ENCODE measurements at places on chromosomes 16 and 17.

DNA sequence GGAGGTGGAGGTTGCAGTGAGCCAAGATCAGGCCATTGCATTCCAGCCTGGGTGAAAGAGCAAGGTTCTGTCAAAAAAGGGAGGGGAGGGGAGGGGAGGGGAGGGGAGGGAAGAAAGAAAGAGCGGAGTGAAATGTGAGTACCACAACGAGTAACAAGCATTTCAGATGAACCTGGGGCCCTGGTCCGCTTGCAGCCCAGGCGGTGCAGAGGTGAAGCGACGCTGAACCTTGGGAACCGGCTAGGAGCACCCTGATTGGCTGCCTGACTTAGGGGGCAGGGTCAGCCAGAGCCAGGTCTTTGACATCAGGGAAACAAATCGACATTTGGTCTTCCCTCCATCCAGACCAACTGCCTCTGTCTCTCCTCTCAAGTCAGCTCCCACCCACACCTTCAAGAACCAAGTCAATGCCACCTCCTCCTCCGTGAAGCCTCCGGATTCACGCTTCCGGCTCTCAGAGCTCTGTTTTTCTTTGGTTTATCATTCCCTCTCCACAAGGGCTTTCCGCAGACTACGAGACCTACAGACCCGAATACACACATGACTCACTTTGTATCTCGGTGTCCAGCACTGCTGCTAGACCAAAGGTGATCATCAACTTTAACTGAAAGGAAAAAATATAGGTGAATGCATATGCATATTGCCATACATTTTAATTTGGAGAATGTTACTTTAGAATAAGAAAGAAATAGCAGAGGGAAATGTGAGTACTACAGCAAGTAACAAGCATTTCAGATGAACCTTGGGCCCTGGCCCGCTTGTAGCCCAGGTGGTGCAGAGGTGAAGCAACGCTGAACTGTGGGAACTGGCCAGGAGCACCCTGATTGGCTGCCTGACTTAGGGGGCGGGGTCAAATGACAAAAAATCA lies 19.3 kb downstream of the OR1F1 start:
- DNase-seq = no peak

DNA sequence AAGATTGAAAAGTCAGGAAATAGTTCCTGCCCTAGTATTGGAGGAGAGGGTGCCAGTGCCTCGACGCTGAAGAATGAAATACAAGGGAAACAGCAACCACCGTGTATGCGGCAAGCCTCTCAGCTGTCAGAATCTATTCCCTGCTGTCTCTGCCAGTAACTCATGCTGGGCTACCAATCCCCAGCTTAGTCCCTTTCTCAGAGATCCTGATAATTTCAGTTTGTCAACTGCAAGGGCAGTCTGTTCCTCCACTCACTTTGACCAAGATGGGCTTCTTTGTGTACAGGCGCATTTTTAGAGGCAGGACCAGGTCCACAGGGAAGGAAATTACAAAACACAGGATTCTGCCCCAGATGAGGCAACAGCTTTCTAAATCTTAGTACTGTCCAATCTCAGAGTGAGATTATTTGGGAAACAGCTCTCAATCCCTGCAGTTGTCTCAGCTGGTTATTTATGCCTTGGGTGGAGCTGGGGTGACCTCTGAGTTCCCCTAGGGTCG lies 1.3 kb downstream of the NQO1 start:
- no peak for DNase-seq

- DNase-seq = peak; percentile 82
Observed at GRCh38 chr17:4944554-4945175, 3.7 kb downstream of the PFN1 start.

GRCh38 chr17:44221084-44221861 lies 1.8 kb upstream of the UBTF start:
- DNase-seq = peak; percentile 81

- DNase-seq = no peak
Observed at GRCh38 chr17:75771334-75772281, 6.6 kb upstream of the GALK1 start.

- no peak for DNase-seq
Observed at GRCh38 chr17:30172560-30172959, 55.9 kb downstream of the NSRP1 start.

GRCh38 chr17:3037259-3037658 lies 26.1 kb downstream of the OR1D5 start:
- peak; percentile 12 for DNase-seq

GRCh38 chr16:4703906-4704305 lies 10.5 kb downstream of the NUDT16L1 start:
- DNase-seq = no peak

DNA sequence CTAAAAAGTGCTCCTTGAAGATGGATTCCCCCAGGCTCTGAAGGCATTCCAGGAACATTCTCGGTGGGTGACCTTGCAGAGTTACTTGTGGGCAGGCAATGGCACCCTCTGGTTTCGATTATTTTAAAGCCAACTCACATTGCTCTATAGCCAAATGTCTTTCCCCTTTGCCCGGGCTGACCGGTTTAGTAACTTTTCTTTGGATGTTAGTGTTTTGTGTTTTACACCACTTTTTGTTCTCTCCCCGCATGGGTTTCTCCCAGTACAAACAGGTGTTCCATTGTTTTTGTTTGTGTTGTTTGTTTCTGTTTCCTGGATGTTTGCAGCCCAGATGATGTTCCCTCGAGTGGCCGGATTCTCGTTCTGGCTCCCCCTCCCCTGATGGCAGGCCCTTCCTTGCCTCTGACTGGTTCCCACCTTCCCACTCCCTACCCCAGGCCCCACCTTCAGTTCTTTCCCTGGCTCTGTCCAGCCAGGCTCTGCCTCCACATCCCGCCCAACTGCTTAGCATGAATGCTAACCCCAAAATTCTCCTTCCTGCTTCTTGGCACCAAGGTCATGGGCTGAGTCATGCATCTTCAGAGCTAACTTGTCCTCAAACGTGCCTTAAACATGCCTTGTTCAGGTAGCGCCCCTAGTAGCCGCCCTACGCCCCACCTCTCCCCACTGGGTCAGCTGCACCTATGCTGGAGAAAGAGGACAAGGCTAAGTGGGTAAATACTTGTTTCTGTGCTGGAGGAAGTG lies 40.6 kb downstream of the ELAC2 start:
- DNase-seq = no peak

GRCh38 chr17:30483159-30483558 lies 6.0 kb downstream of the GOSR1 start:
- no peak for DNase-seq

GRCh38 chr17:61005358-61005757 lies 327.7 kb downstream of the BCAS3 start:
- DNase-seq = no peak

DNA sequence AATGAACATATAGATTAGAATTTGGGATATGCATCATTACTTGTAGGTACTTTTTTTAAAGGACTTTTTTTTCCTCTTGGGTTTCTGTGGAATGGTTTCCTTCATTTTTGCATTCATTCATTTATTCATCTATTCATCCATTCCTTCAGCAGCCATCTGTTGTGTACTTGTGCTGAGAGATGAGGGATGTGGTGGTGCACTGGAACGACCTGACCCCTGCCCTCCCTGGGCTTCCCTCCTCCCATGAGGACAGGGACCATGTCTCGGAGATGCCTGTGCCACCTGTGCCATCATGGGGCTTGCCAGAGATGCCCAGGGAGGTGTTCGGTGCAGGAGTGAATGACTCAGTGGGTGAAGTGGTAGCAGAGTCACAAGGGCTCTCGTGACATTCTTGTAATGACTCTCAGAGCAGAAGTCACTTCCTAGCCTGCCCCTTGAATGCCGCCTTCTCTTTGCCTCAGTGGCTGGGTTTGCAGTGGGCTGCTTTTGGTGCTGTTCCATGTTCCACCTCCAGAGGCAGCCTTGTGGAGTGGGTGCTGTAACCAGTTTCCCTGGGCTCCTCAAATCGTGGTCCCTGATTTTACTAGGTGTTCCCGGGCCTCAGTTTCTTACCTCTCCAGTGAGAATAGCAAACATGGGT lies 43.9 kb downstream of the CLEC16A start:
- peak; percentile 86 for DNase-seq

DNA sequence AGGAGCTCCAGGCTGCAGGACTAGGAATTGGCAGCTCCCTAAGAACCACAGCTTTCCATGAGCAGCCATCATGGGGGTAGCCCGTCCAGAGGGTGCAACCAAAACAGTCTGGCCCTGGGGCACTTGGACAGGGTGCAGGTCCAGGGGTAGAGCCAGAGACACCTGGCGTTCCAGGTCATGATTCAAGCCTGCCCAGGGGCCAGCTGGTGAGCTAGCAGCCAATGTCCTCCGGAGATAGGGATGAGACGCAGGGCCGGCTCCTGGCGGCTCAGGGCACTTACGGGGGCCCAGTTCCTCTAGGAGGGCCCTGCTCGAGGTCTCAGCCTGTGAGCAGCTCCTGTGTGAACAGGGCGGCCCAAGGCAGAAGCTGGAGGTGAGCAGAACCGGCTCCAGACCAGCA lies 22.1 kb downstream of the PIEZO1 start:
- no peak for DNase-seq

GRCh38 chr17:6126768-6127167 lies 56.6 kb downstream of the WSCD1 start:
- no peak for DNase-seq

GRCh38 chr16:12901597-12902461 lies at the start of gene SHISA9:
SHISA9 (plus strand) TSS chr16:12901598.
- DNase-seq = no peak

GRCh38 chr17:52150935-52151334 lies 7.6 kb downstream of the CA10 start:
- DNase-seq = no peak

DNA sequence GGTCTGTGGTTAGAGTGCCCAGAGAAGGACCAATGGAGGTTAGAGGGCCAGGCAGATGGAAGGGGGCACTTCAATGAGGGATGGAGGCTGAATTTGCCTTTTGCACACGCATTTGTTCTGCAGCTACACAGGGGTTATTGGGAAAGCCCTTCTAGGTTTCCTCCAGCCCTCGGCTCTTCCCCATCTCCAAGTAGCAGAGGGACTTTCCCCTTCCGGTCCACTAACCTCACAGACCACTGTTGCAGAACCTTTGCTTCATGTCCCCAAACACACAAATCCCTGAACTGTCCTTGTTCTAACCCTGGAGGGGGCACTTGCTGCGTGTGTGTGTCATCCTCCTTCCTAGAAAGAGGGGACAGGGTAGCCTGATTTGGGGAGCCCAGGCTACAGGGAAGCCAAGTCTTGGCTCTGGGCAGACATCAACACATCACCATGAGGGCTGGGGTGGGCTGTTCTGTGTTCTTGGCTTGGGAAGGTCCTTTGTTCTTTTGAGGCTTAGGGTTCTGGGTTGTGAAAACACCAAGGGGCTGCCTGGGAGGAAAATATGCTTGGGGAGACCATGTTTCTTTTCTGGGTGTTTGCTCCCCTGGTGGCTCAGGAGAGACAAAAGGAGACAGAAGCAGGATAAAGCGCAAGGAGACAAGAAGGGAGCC lies 7.3 kb upstream of the NR1D1 start:
- peak; percentile 67 for DNase-seq

DNA sequence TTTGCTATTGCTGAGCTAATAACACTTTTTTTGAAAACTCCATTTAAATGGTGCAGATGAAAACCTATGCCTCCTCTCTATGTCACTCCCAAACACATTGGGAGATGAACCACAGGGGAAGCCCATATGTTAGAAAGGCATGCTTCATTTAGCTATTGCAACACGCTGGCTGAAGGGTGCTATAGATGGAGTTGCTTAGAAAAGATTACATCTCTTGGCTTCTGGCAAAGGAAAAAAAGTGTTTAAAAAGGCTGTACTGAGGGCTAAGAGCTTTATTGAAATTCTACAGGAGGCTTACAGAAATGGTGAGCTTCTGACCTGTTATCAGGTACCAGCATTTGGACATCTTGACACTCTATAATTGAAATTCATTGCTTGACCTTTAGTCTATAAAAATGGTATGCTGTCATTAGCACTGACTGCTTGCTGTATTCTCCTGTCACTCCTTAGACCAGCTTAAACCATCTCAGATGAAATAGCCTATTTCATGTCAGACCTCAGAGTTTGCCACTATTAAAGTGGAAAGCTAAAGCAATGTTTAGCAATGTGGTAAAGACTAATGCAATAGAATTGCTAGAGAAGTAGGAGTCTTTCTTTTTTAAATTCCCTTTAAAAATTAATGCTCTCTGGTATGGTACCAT lies 503.9 kb downstream of the CDH11 start:
- no peak for DNase-seq

DNA sequence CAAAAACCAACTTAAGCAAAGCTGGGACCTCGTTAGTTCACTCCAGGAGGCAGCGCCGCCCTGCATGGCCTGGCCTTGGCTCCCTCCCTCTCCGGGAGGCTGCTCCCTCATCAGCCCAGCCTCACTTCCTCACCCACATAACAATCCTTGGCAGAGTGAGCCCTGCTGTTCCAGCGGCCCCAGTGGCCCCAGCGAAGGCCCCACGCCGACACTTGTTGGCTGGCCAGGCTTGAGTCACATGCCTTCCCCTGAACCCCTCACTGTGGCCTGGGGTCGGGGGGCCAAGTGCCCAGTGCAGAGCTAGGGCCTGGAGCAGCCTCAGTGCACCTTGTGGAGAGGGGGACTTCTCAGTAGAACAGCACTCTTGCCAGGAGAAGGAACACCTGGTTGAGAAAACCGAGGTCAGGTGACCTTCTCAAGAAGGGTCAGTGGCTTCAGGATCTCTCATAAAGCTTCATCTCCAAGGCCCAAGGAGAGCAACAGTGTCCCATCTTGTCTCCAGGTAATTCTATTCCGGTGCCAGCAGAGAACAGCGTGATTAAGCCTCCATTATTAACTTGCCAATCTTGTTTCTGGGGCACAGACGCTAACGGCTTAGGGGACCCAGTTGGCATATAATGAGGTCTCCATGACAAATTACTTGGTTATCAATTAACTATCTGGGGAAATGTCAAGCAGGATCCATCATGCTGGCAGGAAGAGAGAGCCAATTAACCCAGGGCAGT lies 26.8 kb downstream of the ENDOV start:
- DNase-seq = no peak

- DNase-seq = no peak
Observed at GRCh38 chr17:48439875-48440505, 10.0 kb upstream of the SKAP1 start.

DNA sequence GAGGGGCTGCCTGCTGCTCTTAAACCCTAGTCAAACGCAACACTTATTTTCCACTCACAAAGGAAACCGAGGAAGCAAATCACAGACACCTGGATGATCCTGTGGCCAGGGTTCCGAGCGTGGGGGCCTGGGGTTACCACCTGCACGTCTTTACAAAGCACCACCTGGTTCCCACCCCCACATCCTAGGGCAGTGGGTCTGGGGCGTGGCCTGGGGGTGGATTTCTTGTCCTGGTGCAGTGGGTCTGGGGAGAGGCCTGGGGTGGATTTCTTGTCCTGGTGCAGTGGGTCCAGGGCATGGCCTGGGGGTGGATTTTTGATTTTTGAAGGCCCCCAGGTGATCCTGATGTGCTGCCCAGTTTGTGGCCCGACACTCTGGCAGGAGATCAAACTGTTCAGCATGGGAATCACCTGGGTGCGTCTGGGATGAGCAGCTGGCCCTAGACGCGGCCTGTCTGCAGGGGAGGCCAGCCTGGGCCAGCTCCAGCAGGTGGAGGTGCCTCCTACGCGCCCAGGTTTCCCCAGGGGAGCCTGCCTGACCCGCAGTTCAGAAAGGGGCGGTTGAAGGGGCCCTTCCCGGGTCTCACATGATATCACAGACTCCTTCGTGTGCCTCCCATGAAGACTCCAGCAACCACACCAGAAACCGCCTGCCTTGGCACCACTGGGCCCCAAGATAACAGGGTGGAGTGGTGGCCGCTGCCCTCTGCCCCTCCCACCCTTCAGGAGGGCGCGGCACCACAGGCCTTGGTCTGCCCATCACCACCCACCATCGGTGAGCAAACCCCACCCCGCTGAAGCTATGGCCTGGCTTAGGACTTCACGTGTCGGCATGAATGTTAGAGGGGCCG lies 6.3 kb downstream of the HAGH start:
- no peak for DNase-seq

All from activated CD8-positive, alpha-beta memory T cell treated with anti-CD3 and anti-CD28 coated beads, Interleukin-2, amount 50 U/mL, for 48 hours (primary cell).